ENCODE measurements at places on chromosomes 11 and 22.

GRCh38 chr22:45151503-45151902, 12.2 kb upstream of the NUP50 start:
- DNase-seq: no peak

DNA sequence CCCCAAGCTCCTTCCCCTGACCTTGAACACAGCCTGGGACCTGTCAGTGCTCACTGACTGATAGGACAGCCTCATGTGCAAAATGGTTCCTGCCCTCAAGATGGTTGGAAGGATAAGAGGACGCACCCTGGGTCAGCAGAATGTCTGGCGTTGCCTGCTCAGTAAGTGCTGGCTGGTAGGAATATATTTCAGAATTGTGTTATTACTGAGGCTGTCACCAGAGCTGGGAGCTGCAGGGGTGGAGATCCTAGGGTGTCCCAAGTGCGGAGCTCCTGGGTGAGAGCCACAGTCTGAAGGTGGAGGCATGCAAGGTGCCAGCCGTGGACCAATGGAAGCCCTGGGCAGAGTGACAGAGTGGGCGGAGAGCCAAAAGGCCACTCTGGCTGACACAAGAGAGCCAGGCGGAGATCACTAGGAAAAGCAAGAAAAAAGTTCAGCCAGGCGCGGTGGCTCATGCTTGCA, 1.0 kb upstream of the SEC14L4 start:
- DNase-seq: no peak

DNA sequence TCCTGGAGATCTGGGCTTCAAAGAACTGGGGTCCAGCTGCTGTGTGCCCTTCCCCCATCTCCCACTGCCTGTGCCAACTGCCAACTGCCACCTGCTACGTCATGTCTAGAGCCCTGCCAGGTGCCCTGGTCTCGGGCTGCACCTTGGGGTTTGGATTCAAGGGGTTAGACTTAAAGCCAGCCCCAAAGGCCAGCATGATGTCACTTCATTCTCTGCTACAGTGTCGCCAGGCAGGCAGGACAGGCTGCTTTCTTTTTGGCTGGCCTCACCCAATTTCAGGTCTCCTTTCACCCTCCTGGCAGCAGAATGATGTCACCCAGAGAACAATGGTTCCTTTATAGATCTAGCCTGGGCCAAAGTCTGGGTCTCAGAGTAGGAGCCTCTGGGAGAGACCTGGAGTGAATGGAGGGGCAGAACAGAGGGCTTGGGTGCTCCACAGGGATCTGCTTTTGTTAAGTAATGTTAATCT, 79.5 kb upstream of the CRYBB3 start:
- DNase-seq: no peak

GRCh38 chr11:132623511-132623910, 908.8 kb downstream of the OPCML start:
- DNase-seq: no peak

DNA sequence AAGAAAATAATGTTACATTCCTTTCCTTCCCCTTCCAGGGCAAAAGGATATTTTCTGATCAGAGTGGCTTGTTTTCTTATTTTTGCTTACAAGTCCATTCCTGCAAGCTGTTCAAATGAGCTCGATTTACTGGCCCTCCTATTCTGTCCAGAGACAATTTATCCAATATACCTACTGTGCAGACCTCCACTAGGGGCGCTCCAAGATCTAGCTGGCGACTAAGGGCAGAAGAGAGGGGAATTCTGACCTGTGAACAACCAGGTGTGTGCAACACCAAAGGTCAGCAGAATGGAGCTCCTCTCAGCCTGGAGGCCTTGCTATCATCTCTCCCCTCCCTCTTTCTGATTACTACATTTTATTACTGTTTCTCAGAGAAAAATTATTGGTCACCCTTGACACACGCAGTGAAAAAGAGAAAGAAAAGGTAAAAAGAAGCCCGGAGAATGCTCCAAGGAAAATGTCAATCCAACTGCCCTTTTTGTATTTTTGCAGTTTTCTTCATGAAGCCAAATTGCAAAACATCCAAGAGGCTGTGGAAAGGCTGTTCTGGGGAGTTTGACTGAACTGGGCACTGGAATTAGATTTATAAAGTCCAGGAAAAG, 3.2 kb downstream of the SEZ6L start:
- DNase-seq: no peak

- no peak for DNase-seq
Measured at GRCh38 chr11:129045150-129045549, 102.5 kb upstream of the TP53AIP1 start.

GRCh38 chr11:69963533-69964246, 114.4 kb upstream of the ANO1 start:
- DNase-seq: no peak

GRCh38 chr22:23682077-23682476, 8.7 kb upstream of the RGL4 start:
- no peak for DNase-seq

GRCh38 chr11:18495703-18496102, 31.0 kb downstream of the TSG101 start:
- DNase-seq: no peak

GRCh38 chr11:70948855-70949531, 303.4 kb downstream of the SHANK2 start:
- no peak for DNase-seq

DNA sequence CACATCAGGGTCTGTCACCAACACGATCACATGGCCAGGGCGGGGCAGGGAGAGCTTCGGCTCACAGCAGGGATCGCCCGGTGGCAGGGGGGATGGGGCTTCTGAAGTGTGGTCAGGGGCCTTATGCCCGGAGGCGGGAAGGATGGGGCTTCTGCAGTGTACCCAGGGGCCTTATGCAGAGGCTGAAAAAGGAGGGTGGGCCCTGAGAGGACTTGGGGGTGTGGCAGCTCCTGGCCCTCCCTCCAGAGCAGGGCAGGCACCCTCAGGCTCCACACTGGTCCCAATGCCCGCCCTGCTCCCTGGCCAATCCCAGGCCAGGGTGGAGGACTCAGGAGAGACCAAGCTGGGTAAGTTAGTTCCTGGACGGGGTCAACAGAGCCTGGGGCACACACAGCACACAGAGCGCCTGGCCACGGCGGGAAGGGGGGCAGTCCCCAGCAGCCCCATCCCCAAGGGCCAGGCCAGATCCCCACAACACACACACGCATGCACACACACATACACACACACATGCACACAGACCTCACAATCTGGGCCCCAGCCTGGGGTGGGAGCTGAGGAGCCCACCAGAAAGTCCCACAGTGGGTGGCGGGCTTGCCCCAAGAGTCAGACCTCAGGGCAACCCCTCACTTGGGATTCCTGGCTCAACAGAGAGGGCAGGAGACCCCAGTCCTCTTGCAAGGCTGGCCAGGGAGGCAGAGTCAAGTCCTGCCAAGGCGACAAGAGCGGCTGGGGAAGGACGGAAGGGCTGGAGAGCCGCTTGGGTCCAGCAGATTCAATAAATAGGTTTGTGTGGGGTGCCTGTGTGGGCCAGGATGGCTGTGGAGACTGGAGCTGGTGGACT, 1.1 kb upstream of the CEND1 start:
- DNase-seq: no peak

DNA sequence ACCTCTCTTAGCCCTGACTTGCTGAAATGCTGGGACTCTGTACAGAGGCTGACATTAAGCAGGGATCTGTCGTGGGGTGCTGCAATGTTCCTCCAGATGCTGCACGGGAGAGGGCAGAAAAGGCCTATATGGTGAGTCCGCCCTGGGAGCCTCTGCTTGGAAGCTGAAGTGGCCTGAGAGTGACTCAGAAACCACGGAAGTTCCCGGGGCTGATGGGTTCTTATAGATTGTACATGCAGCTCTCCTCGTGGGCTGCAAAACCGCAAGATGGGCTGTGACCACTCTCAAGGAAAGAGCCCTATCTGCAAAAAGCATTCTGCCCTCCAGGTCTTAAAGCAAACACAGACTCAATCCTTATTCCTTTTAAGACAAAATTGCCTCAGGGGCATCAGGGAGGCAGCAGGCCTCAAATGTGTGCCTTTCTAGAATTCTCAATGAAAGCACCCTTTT, 5.8 kb upstream of the SLC43A3 start:
- DNase-seq: no peak

Measured in stimulated activated CD8-positive, alpha-beta memory T cell treated with anti-CD3 and anti-CD28 coated beads, Interleukin-7, amount 100 ng/mL, for 48 hours (primary cell).